CD8-positive, alpha-beta T cell (primary cell): ENCODE measurements at places on chromosomes 5 and 9.

DNA sequence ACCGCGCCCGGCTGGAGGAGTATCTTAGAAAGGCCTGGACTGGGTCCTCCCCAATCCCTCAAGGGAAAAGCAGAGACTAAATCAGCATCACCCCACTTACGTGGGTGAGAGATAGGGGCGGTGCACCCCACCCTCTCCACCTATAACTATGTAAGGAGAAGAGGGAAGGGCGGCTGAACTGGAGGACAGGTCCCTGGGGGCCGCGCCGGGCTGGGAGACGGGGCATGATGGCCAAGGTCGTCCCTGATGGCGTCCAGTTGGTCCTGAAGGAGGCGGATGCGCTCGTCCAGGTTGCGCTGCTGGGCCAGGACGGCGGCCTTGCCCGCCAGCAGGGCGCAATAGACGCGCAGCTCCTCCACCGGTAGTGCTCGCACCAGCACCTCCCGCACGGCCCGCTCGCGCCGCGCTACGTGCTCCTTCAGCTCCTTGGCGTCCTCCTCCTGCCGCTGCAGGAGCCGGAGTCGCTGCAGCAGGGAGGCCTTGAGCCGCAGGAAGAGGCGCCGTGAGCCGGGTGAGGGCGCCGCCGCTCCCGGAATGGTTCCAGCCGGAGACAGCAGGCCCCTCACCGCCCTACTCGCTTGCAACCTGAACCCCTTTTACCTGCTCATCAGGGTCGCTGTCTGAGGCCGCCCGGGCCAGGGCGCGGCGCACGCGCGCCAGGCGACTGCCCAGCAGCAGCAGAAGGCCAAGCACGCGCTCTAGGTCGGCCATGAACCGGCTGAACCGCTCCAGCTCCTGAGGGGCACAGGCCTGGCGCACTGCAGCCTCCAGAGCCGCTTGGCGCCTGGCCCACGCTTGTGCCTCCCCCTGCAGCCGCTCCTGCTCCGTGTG lies 7.6 kb downstream of the SHROOM1 start:
- DNase-seq, result no peak

DNA sequence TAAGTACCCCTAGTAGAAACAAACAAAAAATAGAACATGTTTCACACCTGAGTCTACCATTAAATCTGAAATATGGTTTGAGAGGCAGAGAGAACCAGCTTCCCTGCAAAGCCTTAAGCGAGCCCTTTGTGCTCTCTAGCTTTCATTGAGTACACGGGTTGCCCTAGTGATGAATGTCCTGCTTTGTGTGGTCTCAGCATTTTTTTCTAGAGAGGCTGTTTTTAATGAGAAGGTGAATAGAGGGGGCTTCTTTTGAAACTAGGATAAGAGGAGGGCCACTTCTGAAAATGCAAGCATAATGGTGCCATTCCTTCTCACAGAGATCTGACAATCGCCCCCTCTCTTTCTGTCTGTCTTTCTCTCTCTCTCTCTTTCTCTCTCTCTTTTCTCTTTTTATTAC lies 131.3 kb downstream of the MACIR start:
- DNase-seq, result no peak

- peak; percentile 77 for DNase-seq
These were observed 98.9 kb downstream of the CSNK1G3 start for GRCh38 chr5:123610665-123611405.

DNA sequence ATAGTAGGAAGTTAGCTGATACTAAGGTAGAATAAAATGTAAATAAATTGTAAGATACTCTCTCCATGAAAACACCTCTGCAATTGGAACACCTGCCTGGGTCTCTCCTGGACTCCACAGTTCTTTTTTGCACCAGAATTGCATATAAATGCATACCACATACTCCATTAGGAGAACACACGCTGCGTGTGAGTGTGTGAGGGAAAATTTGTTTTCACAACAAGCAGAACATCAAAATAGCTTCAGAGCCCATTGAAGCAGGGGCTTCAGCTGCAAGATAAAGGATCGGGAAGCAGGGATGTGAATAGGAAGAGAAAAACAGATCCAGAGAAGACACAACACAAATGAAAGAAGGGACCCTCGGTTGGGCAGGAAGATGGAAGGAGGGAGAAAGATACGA lies 389.8 kb upstream of the BRINP1 start:
- no peak for DNase-seq

DNA sequence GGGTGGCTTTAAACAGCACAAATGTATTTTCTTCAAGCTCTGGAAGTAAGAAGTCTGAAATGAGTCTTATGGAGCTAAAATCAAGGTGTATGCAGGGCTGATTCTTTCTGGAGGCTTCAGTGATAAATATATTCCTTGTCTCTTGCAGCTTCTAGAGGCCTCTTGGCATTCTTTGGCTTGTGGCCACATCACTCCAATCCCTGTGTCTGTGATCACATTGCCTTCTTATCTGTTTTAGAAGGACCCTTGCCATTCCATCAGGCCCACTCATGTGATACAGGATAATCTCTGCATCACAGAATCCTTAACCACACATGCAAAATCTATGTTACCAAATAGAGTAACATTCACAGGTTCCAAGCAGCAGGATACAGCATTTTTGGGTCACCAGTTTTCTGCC lies 917.8 kb upstream of the C9orf72 start:
- DNase-seq, result no peak

- no peak for DNase-seq
These were observed 10.5 kb upstream of the NDST1 start for GRCh38 chr5:150497274-150497988.

- no peak for DNase-seq
These were observed 4.4 kb upstream of the DCTN4 start for GRCh38 chr5:150763023-150763769.

- DNase-seq, result no peak
These were observed 54.2 kb downstream of the GPR107 start for GRCh38 chr9:130107955-130108354.

GRCh38 chr9:108087781-108088180 lies 598.2 kb upstream of the KLF4 start:
- no peak for DNase-seq

DNA sequence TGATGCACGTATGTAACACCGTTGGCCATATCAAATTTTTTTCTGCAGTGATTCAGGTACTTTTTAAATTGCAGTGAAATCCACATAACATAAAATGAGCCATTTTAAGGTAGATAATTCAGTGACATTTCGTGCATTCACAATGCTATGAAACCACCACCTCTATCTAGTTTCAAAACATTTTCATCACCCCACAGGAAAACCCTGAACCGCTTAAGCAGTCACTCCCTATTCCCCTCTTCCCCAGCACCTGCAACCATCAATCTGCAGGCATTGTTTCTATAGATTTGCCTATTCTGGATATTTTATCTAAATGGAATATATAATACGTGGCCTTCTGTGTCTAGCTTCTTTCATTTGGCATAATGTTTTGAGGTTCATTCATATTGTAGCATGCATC lies 79.2 kb downstream of the BOD1 start:
- DNase-seq, result no peak

DNA sequence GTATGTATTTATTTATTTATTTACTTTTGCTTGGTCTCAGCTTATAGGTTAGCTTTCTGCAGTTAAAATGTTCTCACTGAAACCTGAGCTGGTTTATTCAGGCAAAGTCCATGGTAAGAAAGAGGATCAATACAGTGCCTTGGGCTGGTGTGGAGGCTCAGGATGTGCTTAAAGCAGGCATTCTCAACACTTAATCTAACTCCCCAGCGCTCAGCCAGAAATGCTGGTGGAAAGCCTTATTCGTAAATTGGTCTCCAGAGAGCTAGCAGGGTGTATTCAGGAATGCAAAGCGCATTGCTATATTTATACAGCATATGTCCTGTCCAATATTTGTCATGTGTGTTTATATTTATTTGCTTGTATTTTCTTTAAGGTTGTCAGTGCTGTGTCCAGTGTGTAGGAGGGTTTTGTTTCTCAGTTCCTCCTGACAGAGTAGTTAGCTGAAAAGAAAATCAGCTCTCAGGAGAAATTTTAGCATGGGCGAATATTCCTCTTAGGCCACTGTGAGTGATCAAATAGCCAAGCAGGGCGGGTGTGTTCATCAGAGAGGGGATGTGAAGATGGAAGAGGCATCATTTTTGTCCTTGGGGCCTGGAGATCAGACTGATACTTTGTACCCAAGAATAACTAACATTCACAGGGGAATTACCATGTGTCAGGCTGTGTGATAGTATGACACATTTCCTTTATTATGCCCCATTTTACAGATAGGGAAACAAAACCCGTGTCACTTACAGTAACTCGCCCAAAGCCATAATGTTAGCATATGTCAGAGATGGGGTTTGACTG lies 65.8 kb downstream of the DOCK2 start:
- DNase-seq, result no peak

- DNase-seq, result no peak
These were observed 68.9 kb upstream of the TAF1L start for GRCh38 chr9:32704343-32704742.

- DNase-seq, result peak; percentile 92
These were observed 385 bp upstream of the PTGER4 start for GRCh38 chr5:40679148-40679912.

DNA sequence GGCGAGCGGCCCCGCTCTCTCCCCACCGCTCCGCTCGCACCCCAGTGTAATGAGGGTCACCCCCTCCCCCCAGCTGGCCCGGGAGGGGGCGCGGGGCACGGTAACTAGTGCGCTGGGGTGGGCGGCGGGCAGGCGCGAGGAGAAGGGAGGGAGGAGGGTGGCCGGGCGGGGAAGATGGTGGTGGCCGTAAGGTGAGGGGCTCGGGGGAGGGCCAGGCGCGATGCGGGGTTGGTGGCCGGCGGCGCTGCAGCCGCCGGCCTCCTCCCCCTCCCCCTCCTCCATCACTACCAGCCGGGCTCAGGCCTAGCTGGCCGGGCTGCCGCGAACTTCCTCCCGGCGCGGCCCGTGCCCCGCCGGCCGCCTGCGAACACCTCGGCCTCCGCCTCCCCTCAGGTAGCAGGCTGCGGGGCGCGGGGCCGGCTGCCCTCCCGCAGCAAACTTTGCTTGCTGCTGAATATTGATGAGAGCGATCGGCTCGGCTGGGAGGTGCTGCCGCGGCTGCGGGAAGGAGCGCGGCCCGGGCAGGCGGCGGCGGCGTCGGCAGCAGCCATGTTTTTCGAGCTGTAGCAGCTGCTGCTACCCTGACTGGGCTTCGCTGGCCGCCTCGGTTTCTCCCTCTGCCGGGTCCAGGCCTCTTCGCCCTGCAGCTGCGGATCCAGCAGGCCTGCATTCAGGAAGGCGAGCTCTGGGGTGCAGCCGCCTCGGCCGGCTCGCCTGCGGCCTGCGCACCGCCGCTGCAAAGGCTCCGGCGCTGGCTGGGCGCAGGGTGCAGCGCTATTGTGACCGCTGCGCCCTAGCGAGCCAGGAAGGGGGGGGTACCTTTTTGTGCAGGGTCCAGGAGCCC lies 502 bp downstream of the NSD1 start:
- DNase-seq, result peak; percentile 69

DNA sequence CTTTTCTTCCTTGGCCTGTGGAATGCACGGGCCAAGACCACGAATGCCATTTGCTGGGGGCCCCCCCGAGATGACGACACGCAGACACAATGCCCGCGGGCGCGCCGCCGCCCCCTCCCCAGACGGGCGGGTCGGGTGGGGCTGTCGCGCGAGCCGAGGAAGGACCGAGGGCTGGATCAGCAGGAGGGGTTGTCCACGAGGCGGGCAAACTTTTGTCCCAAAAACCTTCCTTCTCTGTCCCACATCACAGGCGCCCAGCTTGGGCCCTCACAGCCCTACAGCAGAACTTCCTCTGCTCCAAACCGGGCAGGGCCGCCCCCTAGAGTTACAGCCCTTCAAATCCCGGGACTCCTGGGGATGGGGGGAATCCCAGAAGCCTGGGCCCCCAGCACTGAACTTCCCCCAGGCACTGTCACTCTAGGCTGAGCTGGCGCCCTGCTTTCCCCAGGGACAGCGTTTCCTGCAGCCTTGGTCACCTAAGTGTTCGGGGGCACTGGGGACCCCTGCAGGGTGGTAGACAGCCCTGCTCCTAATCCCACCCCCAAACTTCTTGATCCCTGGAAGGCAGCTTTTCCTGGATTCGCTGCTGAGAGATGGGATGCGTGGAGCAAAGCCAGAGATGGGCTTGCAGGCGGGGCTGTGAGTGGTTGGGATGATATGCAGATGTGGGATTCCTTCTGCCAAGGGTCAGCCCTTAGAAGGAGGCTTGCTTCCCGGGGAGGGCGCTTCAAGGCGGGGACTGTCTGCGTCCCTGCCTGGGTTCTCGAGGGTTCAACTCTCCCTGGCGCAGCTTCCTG lies 980 bp downstream of the COL5A1 start:
- no peak for DNase-seq

DNA sequence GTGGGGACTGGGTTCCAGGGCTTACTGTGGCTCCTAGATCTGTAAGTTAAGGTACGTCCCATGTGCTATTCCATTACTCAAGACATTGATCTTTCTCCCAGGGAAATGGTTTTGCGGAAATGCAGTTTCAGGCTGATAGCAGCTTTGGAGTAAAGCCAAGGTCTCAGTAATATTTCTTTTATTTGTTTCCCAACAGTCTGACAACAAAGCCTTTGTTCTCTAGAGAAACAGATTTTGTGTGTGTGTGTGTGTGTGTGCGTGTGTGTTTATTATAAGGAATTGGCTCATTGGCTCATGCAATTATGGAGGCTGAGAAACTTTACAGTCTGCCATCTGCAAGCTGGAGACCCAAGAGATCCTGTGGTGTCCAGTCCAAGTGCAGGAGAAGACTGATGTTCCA lies 12.1 kb upstream of the POC5 start:
- no peak for DNase-seq

DNA sequence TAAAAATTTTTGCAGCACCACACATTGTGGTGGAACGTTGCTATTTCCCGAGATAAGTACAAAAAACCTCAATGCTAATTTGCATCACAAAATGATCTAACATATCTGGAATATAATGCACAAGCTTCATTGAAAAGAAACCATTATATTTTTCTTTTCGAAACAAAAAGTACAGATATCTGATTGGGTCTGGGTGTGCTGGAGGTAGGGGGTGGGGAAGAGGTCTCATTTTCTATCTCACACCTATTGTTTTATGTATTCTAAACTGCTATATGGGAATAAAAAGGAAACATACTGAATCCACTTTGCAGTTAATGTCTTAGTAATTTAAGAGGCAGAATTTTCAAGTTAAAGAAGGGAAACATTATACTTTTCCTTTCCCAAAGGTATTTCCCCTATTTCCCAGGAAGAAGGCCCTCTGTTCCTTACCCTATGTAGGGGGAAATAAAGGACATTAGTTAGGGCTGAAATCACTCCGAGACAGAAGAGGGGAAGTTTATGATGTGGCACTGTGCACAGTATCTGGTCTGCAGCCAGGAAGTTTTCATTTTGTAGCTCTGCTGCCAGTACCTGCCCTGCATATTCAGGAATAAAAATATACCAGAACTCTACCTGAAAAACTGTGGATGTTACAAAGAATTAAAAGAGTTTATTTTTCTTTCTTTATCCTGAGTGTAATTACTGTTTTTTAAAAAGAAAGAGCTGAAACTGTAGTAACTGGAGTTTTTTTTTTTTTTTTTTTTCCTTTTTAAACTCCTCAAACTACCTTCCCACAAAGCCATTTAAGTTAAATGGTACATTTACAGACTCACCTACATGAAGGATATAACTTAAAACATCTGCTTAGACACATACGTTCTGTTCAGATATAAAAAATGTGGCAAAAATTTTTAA lies 7.4 kb downstream of the MEF2C start:
- DNase-seq, result no peak

- DNase-seq, result no peak
These were observed 326.6 kb downstream of the MARCHF11 start for GRCh38 chr5:15852949-15853348.
